ENCODE measurements at places on chromosomes 2 and 18.
A peak's percentile ranks its signal among the peaks of the same experiment; 100 is the strongest.

DNA sequence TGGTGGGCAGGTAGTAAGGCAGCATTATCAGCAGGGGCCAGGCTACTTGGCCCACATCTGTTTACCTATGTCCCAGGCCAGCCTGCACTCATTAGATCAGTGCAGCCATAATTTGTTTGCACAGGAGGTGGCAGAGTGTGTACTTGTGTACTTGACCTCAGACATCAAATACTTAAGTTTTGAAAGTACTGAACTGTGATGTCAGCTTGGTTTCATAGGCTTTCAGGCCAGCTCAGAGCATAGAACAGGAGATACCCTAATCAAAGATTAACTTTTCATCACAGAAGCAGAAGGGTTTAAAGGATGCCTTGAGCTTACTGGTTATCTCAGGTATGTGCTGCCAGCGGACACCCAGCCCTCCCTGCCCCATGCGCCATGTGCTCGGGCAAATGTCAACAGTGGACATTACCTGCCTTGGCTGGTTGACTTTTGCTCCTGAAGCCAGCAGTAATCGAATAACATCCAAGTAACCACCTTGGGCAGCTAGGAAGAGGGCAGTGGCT is 33.2 kb downstream of the ANKRD29 start:
- no peak overlapping the region for H3K4me3 ChIP-seq
- no peaks in the 10 kb centered on the region for H3K4me1 ChIP-seq
- no peaks in the 10 kb centered on the region for H3K27me3 ChIP-seq
- no peaks in the 10 kb centered on the region for H3K36me3 ChIP-seq
- no peak overlapping the region for H3K27ac ChIP-seq
- no peak for DNase-seq

GRCh38 chr2:130998561-130998960 is 94.7 kb downstream of the FAM168B start:
- H3K4me3 ChIP-seq: no peak overlapping the region
- H3K36me3 ChIP-seq: no peaks in the 10 kb centered on the region
- H3K27ac ChIP-seq: no peak overlapping the region
- no peak for DNase-seq

GRCh38 chr2:86500325-86501083 is 59.3 kb downstream of the KDM3A start:
- DNase-seq: peak; percentile 34
- H3K27ac ChIP-seq: no peak overlapping the region
- H3K27me3 ChIP-seq: no peaks in the 10 kb centered on the region
- H3K4me1 ChIP-seq: no peaks in the 10 kb centered on the region

GRCh38 chr2:48120112-48120511 is 213.8 kb upstream of the FBXO11 start:
- H3K36me3 ChIP-seq: no peaks in the 10 kb centered on the region

GRCh38 chr2:64988420-64989125 is 626 bp upstream of the SLC1A4 start:
- H3K4me1 ChIP-seq: peaks cover 58% of the 10 kb centered on the region
- DNase-seq: peak; percentile 93
- H3K27ac ChIP-seq: peak overlapping the region; percentile 98
- H3K4me3 ChIP-seq: peak overlapping the region; percentile 64

DNA sequence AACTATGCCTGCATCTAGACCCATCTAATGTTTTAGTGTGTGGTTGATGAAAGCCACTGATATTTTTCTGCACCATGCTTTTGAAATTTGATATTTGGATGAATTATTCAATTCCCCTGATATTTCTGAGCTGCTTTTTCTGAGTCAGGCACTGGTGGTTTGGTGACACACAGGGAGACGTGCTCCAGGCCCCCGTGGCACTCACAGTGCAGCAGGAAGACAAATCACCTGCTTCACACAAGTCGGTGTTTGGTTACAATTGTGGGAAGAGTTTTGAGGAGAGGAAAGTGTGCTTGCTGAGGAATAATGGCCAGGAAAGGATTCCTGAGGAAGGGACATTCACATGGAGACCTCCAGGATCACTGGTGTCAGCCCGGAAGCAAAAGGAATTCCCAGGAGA is 179.7 kb downstream of the ACKR3 start:
- no peaks in the 10 kb centered on the region for H3K4me1 ChIP-seq
- peaks cover 15% of the 10 kb centered on the region for H3K27me3 ChIP-seq
- H3K27ac ChIP-seq: no peak overlapping the region
- DNase-seq: no peak
- no peaks in the 10 kb centered on the region for H3K36me3 ChIP-seq
- no peak overlapping the region for H3K4me3 ChIP-seq

- no peaks in the 10 kb centered on the region for H3K4me1 ChIP-seq
- no peak for DNase-seq
- H3K27me3 ChIP-seq: no peaks in the 10 kb centered on the region
- H3K36me3 ChIP-seq: no peaks in the 10 kb centered on the region
Observed at GRCh38 chr2:174807931-174808330, 43.7 kb upstream of the CHRNA1 start.

GRCh38 chr2:147051814-147052213 is 793.0 kb upstream of the ACVR2A start:
- DNase-seq: no peak
- no peaks in the 10 kb centered on the region for H3K4me1 ChIP-seq
- no peak overlapping the region for H3K27ac ChIP-seq

DNA sequence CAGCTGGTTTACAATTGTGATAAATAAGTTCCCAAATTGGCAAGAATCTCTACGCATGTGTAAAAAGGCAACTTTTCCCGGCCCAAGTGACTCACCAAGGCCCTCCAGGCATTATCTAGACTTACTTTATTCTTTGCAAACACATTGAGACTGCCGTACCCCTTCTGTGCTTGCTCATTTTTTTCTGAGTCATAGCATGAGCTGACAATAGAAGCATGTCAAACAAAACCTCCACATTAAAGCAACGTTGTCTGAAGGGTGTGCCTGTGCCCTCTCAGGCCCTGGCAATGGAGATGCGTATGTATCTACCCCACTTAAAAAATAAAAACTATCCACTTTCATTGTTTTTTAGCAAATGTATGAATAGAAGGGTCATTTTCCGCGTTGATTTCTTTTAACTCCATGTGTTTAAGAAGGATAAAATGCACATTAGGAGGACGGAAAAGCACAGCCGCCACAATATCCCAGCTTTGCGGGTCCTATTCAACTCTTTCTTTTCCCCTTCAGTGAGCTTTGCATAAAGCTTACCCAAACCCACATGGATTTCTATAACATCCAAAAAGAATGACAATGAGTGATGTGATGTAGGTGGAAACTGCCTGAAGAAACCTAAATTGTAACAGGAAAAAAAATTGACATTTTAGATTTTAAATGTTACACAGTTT is 298.2 kb downstream of the CDCA7 start:
- no peak overlapping the region for H3K4me3 ChIP-seq
- DNase-seq: no peak
- H3K27ac ChIP-seq: no peak overlapping the region
- no peaks in the 10 kb centered on the region for H3K36me3 ChIP-seq
- H3K27me3 ChIP-seq: no peaks in the 10 kb centered on the region
- no peaks in the 10 kb centered on the region for H3K4me1 ChIP-seq

- no peak overlapping the region for H3K27ac ChIP-seq
- DNase-seq: no peak
- H3K36me3 ChIP-seq: no peaks in the 10 kb centered on the region
- no peaks in the 10 kb centered on the region for H3K4me1 ChIP-seq
- no peaks in the 10 kb centered on the region for H3K27me3 ChIP-seq
Observed at GRCh38 chr2:132477962-132478361, 61.4 kb downstream of the GPR39 start.

- no peaks in the 10 kb centered on the region for H3K27me3 ChIP-seq
- no peaks in the 10 kb centered on the region for H3K4me1 ChIP-seq
- H3K4me3 ChIP-seq: no peak overlapping the region
- H3K36me3 ChIP-seq: no peaks in the 10 kb centered on the region
- H3K27ac ChIP-seq: no peak overlapping the region
Observed at GRCh38 chr18:6434987-6435709, 20.4 kb upstream of the L3MBTL4 start.

- H3K27me3 ChIP-seq: no peaks in the 10 kb centered on the region
- H3K4me1 ChIP-seq: no peaks in the 10 kb centered on the region
- H3K4me3 ChIP-seq: no peak overlapping the region
- no peaks in the 10 kb centered on the region for H3K36me3 ChIP-seq
- no peak overlapping the region for H3K27ac ChIP-seq
Observed at GRCh38 chr18:28161608-28162599, 15.0 kb downstream of the CDH2 start.

DNA sequence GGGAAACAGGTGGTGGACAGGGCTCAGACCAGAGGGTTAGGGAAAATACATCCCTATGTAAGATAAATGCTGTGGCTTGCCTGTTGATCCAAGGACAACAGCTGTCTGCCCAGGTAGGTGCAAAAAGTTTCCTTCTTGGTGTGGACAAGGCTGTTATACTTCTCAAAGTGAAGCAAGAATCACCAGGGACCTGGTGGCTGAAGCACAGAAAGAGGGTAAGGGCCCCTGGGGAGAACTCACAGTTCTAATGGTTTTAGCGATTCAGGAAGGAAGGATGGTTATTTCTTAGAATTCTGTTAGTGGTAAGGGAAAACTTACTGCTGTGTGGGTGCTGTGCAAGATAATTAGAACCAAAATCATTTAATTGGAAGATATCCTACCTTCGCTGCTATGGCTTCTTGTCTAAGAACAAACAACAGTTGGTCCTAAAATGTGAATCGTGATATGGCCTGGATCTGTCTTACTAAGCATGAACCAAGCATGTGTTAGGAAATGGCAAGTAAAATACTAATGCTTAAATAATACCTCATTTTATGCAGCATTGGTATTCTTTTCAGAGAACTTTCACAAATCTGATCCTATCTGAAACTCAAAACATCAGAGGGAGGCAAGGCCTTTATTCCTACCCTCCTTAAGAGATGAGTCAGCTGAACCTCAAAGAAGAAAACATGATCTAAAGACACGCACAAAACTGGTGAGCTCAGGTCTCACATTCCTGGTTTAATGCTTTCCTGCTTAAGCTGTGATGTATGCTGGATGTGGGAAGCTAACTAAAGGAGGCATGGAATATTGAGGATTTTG is 159.2 kb upstream of the THUMPD2 start:
- H3K36me3 ChIP-seq: no peaks in the 10 kb centered on the region
- peak overlapping the region; percentile 95 for H3K27ac ChIP-seq
- peak; percentile 76 for DNase-seq
- H3K27me3 ChIP-seq: no peaks in the 10 kb centered on the region

DNA sequence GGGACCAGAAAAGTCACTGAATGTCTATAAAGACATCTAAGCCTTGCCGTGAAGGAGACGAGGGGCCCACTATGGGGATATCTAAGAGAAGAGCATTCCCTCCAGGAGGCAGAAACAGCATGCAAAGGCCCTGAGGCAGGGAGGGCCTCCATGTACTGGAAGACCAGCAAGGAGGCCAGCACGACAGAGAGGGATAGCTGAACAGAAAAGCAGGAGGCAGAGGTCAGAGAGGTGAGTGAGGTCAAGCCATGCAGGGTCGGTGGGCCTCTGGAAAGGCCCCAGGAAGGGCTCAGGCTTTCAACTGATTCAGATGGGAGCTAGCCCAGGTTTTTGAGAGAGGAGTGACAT is 5.7 kb downstream of the TRABD2A start:
- no peak for DNase-seq
- peaks cover 25% of the 10 kb centered on the region for H3K27me3 ChIP-seq
- no peak overlapping the region for H3K4me3 ChIP-seq
- no peaks in the 10 kb centered on the region for H3K36me3 ChIP-seq
- H3K27ac ChIP-seq: no peak overlapping the region

DNA sequence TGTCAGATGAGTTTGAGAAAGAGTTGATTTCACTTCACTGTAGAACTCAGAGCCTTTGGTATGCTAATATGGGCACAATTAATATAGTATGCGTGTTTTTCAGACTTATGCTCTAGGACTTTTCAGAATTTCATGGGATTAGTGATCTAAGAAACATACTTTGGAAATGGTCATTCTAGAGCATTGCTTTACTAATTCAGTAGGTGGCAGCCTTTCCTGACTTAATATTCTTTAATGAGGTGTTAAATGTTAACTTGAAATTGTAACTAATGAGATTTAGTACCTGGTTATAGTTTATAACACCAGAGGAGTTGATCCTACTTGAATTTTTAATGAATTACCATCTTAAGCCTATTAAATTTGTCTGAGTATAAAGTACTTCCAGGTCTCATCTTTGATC is 28.4 kb downstream of the ACTR2 start:
- H3K4me3 ChIP-seq: no peak overlapping the region
- H3K27ac ChIP-seq: no peak overlapping the region
- no peak for DNase-seq
- H3K27me3 ChIP-seq: no peaks in the 10 kb centered on the region

DNA sequence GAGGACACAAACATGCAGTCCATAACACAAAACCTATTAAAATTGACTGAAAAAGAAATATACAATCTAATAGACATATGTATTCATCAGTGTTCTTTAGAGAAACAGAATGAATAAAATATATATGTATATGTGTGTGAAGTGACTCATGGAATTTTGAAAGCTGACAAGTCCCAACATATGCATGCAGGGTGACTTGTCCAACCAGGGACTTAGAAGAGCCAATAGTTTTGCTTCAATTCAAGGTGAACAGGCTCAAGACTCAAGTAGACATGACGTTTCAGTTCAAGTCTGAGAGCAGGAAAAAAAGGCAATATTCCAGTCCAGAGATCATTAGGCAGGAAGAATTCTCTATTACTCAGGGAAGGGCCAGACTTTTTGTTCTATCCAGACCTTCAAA is 271.2 kb upstream of the SETBP1 start:
- DNase-seq: no peak
- no peaks in the 10 kb centered on the region for H3K4me1 ChIP-seq
- no peaks in the 10 kb centered on the region for H3K27me3 ChIP-seq
- H3K4me3 ChIP-seq: no peak overlapping the region
- no peaks in the 10 kb centered on the region for H3K36me3 ChIP-seq

- H3K4me3 ChIP-seq: no peak overlapping the region
- H3K27me3 ChIP-seq: peaks cover 3% of the 10 kb centered on the region
- DNase-seq: no peak
- no peaks in the 10 kb centered on the region for H3K36me3 ChIP-seq
- H3K27ac ChIP-seq: no peak overlapping the region
- no peaks in the 10 kb centered on the region for H3K4me1 ChIP-seq
Observed at GRCh38 chr2:120571015-120571728, 164.5 kb upstream of the GLI2 start.

DNA sequence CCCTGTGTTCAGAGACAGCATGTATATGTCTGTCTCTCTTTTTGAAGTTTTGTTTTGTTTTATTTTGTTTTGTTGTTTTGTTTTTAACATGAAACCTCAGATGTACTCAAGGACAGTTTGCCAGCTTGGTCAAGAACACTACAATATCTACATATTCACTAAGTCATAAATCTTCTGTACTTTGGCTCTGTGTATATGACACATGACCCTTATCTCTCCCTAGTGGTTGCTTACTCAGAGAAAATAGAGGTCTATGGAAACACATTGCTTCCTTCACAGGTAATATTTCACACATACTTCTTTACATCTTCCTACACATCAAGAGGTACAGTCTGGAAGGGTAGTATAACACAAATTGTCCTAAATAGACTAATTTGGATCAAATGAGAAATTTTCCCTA is 312.6 kb upstream of the VRK2 start:
- H3K4me1 ChIP-seq: no peaks in the 10 kb centered on the region
- no peaks in the 10 kb centered on the region for H3K36me3 ChIP-seq
- no peak overlapping the region for H3K27ac ChIP-seq
- DNase-seq: no peak

GRCh38 chr2:45843136-45843535 is 191.7 kb downstream of the PRKCE start:
- no peaks in the 10 kb centered on the region for H3K36me3 ChIP-seq
- no peak overlapping the region for H3K4me3 ChIP-seq
- peaks cover 73% of the 10 kb centered on the region for H3K4me1 ChIP-seq
- DNase-seq: peak; percentile 78
- H3K27ac ChIP-seq: peak overlapping the region; percentile 99

Measured in DND-41 (cell line).